Mesendoderm (in vitro differentiated cells): ENCODE measurements at places on chromosomes 7 and 10.

- peak; percentile 94 for DNase-seq
Measured at GRCh38 chr10:117541909-117542705, 439 bp upstream of the EMX2 start.

DNA sequence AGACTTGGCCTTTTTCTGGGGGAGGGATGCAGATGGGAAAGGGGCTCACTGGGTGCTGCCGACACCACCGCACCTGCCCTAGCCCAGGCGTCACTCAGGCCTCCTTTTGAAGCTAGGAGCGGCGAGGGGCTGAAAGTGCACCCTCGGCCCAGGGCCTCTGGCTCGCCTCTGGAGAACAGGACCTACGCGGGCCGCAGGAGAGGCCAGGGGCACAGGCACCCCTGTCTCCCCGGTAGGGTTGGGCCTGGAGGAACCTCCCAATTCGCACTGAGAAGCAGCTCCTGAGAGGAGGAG, 46.5 kb upstream of the PRKAR1B start:
- DNase-seq, result no peak

DNA sequence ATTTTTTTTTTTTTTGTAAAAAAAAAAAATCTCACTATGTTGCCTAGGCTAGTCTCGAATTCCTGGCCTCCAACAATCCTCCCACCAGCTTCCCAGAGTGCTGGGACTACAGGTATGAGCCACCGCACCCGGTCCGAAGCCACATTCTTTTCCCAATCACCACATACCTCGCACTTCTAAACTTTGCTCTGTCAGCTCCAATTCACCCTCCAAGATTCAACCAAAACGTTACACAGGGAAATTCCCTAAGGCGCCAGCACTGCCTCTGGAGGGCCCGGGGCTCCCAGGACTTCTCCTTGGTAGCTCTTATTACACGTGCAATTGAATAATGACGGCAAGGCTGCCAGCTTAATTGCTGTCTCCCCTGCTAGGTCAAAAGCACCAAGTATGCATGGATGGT, 10.3 kb upstream of the DNAAF5 start:
- DNase-seq, result no peak

DNA sequence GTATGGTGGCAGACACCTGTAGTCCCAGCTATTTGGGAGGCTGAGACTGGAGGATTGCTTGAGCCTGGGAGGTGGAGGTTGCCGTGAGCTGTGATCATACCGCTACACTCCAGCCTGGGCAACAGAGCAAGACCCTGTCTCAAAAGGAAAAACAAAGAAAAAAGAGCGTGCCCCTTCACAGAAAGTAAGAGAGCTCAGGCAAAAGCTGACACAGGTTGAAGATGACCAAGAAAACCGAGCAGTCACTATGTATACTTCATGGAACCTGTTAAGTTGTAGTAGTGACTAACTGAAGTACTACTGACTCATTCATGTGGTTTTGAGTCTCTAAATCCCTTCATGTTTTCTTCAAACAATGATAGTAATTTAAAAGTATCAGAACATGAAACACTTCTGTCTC, 1.2 kb upstream of the PRRT4 start:
- DNase-seq, result no peak

DNA sequence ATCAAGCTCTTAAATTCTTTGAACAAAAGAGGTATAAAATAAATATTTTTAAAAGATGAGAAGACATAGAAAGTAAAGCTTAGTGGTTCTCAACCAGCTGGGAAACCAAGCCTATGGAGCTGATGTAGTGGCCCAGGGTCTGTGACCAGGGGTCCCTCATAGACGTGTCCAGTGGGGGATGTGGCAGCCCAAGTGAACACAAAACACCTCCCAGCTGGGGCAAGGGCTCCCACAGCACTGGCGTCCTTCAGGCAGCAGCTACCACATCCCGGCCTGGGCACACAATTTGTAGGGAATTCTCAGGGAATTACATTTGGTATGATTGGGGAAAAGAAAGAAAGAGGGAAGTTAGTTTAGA, 17.8 kb upstream of the CCDC71L start:
- DNase-seq, result no peak

- DNase-seq, result no peak
Measured at GRCh38 chr10:46233181-46233580, 53.6 kb upstream of the ANTXRL start.

GRCh38 chr10:98256692-98257091, 11.3 kb downstream of the LOXL4 start:
- no peak for DNase-seq
